MCF 10A (cell line): ENCODE measurements at places on chromosomes 6 and 20.
A peak's percentile ranks its signal among the peaks of the same experiment; 100 is the strongest.

DNA sequence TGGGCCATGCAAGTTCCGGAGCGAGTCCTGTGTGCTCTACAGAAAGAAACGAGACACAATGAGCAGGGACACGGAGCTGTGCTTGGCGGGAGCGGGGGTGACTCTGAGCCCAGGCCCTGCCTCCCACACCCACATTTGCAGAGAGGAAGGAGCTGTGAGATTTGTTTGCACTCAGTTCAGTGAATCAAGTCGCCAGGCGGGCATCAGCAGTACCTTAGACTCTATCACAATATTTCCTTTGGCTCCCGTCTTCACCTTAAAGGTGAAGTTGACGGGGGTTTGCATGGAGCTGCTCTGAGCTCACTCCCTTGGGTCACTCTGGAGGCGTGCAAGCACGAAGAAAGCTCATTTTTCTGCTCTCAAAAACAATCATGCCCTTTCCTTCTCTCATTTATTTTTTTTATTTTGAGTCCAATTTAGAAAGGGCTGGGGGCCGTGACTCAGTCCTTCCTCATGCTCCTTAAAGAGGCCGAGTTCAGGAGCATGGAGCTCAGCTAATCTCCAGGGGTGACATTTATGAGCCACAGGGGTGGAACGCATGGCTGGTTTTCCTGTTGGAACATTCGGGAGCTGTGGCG is 188.2 kb downstream of the NFATC2 start:
- DNase-seq = no peak

GRCh38 chr6:108362455-108362854 is 67.6 kb downstream of the AFG1L start:
- DNase-seq = no peak

DNA sequence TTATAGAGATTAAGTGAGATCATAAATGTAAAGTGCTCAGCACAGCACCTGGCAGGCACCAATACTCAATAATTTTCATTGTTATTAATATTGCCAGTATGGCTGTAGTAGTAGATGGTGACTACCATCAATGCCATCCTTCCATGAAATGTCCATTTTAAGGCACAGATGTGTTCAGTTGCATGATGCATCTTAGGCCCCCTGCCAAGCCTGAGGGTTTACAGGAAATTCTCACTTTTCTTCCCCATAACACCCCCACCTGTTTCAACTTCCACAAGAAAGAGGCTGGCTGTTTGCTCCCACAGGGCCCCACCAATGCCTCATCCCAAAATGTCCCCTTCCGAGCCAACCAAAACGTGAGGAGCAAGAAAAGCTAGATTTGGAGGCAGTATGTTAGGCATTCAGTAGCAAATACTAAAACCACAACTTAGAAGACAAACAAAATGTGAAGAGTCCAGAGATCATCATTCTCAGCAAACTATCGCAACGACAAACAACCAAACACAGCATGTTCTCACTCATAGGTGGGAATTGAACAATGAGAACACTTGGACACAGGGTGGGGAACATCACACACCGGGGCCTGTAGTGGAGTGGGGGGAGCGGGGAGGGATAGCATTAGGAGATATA is 110.6 kb upstream of the NHSL1 start:
- DNase-seq = peak; percentile 18

DNA sequence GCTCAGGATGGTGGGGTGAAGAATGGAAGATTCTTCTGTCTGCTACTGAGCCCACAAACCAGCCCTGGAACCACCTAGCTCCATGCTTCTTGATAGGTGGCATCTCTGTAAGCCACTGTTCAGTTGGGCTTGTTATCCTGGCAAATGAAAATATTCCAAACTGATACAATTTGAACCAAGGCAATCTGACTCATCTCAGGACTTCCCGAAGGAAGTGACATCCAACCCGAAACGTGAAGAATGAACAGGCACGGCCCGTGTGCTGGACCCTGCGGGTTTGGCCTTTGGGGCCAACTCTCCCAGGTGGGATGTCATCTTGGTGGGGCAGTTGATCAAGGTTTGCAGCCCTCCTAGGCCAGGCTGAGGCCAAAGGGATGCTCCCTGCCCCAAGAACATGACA is 160.3 kb downstream of the PREX1 start:
- no peak for DNase-seq

DNA sequence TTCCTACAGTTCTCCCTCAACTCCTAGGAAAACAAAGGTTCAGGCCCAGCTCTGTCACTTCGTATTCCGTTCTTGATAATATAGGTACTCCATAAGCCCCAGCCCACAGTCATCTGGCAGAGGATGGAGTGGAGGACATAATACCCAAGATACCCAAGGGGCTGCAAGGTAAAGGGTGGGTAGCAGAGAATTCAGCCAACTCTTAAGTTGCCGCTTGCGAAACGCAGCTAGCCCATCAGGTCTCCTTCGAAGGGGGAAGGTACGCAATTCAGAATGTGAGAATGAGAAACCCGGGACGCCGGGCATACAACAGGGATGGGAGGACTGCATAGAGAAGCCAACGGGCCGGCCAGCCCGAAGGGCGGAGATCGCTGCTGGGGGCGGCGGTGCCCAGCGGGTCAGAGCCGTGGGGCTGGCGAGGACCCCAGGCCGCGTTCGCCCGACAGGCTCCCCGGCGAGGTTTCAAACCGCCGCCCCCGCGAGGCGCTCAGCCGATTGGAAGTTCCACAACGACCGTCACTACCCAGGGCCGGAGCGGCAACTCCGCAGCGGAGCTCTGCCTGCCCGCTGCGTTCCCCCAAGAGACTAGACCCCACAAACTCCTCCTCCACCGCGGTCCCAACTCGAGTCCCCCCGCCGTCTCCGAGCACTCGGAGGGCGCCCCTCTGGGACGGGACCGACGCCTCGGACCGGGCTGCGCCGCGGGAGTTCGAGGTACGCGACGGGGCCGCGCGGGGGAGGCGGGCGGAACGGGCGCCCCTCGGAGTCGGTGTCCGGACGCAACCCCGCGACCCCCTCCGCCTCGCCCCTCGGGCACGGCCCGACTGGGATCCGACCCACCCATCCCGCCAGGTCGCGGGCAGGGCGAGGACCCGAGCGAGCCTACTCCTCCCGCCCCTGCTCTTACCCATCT is 911 bp downstream of the CDK19 start:
- DNase-seq = peak; percentile 40

GRCh38 chr6:155883741-155884140 is 428.1 kb upstream of the NOX3 start:
- peak; percentile 9 for DNase-seq

DNA sequence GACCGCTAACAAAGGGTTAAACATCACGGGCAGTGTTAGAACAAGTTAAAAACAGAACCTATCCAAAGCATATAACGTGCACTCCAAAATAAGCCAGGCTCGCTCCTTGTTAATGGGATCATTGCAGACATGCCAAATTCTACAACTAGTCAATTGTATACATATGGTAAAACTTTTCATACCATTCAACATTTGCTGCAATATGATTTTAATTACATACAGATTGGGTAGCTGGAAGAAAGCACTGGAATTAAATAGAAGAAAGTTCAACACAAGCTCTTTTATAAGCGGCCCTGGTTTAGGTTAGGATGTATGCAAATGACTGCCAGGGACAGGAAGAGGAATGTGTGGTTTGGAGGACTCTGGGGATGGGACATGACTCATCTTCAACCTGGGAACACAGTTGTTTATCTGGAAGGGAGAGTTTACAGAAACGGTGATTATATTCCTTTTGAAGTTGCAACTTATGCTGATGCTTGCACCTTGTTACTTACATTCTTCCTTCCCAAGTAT is 62.5 kb upstream of the TIAM2 start:
- peak; percentile 74 for DNase-seq
